ENCODE measurements at places on chromosomes 12 and 14. TPM values are rescaled to one million over a fixed set of nuclear protein-coding genes. Genes with fewer than 3 reads are reported as not detected.
A peak's percentile ranks its signal among the peaks of the same experiment; 100 is the strongest.

- DNase-seq, result peak; percentile 94
These were observed 13.3 kb upstream of the MAP3K9 start for GRCh38 chr14:70822530-70823185.

GRCh38 chr12:56234746-56235436, 5.0 kb downstream of the SLC39A5 start:
- DNase-seq, result no peak

- no peak for DNase-seq
These were observed 76.5 kb downstream of the TGFB3 start for GRCh38 chr14:75905147-75905904.

CSRP2 gene
- total RNA-seq, result 74.7 TPM

NRL gene
- total RNA-seq, result 1.9 TPM

SYT1 gene
- 13.9 TPM for total RNA-seq
